ENCODE measurements at places on chromosomes 7 and 10.

DNA sequence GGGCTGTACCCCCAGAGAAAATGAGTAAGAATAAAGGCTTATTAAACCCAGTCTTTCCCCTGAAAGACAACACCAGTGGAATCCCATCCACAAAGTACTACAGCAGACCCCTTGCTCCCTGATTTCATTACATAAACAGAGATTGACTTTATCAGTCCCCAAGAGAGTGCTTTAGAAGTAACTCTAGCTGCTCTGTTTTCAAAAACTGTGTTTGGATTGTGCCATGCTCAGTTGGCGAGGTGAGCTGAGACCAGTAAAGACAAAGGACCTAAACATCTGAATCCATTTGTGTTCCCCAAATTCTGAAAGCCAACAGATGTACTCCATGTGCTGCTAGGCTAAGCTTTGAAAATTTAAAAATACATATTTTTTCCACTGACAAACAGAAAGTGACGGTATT, 127.0 kb downstream of the ATE1 start:
- DNase-seq: no peak

DNA sequence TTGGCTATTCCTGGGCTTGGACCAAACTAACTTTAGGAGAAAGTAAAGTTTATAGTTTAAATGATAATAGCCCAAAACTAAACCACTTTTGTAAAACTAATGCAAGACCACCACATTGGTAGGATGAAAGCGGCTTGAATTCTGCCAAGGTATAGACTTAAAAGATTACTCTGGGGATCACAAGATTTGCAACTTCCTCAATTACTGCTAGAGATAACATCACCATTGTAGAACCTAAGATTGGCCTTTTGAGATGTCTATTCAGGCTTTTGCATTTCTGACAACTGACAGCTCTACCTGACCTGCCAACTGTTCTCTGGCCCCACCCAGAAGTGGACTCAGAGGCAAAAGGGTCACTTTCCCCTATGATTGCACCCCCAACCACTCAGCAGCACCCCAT, 162.4 kb downstream of the TNS3 start:
- DNase-seq: no peak

DNA sequence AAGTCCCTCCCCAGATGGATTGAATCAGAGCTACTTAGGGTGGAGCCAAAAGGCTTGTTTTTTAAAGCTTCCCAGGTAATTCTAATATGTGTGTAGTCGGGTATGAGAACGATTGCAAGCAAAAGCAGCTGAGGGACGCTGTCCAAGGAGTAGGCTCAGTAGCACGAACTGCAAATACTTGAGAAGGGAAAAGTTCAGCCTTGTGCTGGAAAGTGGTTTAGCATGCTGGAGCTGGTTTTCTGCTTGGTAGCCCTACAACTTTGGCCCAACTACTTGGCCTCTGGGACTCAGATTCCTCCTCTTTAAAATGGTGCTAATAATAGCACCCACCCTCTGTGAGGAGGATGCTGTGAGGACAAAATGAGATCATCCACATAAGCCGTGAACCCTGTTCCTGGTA, 76.2 kb downstream of the AHR start:
- DNase-seq: no peak

- DNase-seq: no peak
Observed at GRCh38 chr7:108417926-108418325, 38.3 kb downstream of the NRCAM start.

- no peak for DNase-seq
Observed at GRCh38 chr7:97006055-97006815, 882 bp downstream of the DLX6 start.

- DNase-seq: no peak
Observed at GRCh38 chr10:73892310-73893030, 18.1 kb upstream of the CAMK2G start.

- DNase-seq: no peak
Observed at GRCh38 chr7:100967292-100967863, 2.0 kb upstream of the MUC12 start.

DNA sequence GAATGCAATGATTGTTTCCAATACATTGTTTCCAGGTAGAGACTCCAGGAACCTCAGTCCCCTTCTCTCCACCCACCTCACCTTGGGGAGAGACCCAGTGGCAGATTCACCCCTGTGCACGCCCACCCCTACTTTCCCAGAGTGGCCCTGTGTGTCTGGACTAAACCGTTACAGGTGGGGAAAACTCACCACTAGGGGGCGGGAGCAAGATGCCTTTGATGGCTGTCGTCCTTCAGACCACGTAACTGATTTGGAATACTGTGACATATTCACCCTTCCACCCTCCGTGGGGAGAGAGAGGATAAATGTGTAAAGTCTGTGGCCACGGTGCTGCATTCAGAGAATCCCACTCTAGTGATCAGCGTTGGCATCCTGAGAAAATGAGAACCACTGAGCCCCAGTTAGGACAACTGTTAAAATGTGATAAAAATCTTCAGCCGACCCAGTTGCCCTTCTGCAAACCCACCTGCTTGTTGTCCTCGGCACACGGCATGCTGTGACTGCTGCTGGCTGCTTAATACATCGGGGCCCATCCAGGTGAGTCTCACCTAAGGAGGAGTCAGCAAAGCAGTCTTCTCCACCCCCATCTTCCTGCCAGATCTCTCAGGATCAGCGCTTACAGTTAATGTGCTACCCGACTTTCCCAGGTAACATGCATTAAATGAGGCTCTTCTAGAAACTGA, 41.5 kb upstream of the NMT2 start:
- peak; percentile 75 for DNase-seq

DNA sequence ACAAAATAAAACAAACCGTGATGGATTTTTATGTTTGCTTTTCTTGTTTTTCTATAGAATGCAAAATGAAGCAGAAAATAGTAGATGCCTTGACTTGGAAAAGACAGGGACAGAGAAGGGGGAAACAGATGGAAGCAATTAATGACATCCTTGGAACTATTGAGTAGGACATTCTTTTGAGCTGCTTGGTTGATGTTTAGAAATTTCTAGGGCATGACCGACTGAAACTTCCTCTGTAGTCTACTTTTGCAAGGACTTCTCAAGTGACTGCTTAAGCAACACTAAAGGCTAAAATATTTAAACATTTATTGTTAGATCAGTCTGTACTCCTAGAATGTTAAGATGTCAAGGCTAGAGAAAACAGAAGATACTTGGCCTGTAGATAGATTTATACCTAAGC, 49.4 kb downstream of the VCL start:
- DNase-seq: no peak

DNA sequence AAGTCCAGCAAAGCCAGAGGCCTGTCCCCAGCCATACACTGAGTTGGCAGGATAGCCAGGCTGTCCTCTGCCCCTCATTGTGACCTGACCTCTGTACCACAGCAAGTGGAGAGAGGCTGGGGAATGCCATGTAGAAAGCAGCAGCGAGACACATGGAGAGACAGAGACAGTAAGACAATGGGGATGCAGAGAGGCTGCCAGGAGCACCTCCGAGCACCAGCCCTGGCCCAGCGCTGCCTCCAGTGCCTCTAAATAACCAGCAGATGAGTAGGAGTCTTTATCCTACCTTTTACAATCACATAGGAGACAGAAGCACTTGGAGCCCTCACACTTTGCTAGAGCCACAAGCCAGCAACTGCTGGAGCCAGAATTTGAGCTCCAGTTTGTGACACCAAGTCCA, 8.1 kb downstream of the GDF2 start:
- no peak for DNase-seq

DNA sequence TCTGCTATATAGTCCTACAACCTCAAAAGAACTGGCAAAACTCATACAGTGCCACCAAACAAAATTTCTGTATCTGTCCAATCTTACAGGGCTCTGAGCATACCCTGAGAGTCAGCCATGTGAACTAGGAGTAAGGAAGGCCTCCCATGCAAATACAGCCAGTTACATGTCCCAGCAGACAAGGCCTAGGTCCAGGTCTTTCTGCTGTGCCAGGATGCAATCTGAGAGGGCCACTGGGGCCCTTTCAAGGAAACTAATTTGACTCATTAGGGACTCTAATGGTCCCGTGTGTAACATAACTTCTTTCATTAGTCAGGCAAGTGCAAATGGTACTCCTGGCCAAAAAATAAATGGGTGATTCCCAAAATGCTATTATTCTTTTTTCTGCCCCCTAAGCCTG, 17.9 kb upstream of the HIBADH start:
- DNase-seq: no peak

DNA sequence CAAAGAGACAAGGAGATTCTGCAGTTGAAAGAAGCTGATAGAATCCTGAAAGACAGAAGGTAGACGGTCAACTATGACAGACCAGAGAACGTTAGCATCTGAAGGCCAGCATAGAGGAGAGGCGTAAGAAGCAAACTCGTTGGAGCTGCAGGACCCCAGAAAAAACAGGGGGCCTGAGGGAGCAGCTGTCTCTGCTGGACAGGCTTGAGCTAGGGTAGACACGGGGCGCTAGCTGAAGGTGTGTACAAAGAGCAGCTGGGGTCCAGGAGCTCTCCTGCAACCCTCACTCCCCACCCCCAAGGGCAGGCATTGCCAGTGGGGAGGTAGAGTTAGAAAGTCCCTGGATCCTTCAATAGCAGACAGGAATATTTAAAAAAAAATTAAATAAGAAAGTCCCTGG, 14.6 kb upstream of the GDI2 start:
- DNase-seq: no peak

- no peak for DNase-seq
Observed at GRCh38 chr7:16398146-16399017, 23.0 kb downstream of the CRPPA start.

DNA sequence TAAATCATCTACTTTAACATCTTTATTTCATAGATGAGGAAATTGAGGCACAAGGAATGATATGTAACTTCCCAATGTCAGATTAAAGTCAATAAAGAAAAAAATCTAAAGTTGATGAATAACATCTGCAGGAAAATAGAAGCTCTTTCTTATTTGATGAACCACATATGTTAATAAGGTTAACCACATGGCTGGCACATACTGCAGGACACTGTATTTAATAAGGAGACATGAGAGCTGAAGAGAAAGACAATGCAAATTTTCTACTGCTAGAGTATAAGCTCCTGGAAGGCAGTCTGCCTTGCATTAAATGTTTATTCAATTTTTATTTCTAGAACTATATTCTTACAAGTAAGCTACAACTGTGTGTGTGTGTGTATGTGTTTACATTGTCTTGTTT, 4.4 kb downstream of the RAB11FIP2 start:
- no peak for DNase-seq

All from activated gamma-delta T cell treated with anti-CD3 and anti-CD28 coated beads, Interleukin-2, amount 50 U/mL, for 16 hours (primary cell).